Lung (tissue), 17 donors: ENCODE measurements at places on chromosomes 16 and 17. TPM values are rescaled to one million over a fixed set of nuclear protein-coding genes. Genes with fewer than 3 reads are reported as not detected.

DNA sequence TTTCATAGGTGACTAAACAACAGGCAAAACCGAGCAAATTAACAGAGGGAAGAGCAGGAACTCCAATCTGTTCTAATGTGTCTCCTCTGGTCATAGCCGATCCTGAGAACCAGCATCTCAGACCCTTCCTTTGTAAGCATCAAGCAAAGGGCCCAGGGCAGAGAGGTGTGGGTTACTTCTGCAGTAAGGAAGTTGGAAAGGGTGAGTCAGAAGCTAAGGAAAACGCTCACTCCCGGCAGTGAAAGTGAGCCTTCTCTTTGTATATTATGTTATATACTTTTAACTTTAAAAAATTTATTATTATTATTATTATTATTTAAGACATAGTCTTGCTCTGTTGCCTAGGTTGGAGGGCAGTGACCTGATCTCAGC is 77.7 kb downstream of the MRM3 start:
- no peaks in the 10 kb centered on the region for H3K27me3 ChIP-seq
- peaks cover 6% of the 10 kb centered on the region for H3K36me3 ChIP-seq
- DNase-seq = no peak
- H3K27ac ChIP-seq = no peak overlapping the region

DNA sequence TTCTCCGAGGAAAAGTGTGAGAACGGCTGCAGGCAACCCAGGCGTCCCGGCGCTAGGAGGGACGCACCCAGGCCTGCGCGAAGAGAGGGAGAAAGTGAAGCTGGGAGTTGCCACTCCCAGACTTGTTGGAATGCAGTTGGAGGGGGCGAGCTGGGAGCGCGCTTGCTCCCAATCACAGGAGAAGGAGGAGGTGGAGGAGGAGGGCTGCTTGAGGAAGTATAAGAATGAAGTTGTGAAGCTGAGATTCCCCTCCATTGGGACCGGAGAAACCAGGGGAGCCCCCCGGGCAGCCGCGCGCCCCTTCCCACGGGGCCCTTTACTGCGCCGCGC is at the start of gene ERBB2:
Gene ERBB2 (plus strand): TSS at position 247 of the 330 bp plus-strand sequence. CDS start 175 bp downstream, outside the sequence.
- H3K36me3 ChIP-seq = peaks cover 2% of the 10 kb centered on the region
- peak within 1 kb of the TSS; percentile 76 for H3K4me3 ChIP-seq
- DNase-seq = peak; percentile 91
- H3K27me3 ChIP-seq = no peaks in the 10 kb centered on the region
- peak within 1 kb of the TSS; percentile 88 for H3K27ac ChIP-seq

- H3K4me1 ChIP-seq = no peaks in the 10 kb centered on the region
- no peaks in the 10 kb centered on the region for H3K27me3 ChIP-seq
- H3K27ac ChIP-seq = no peak overlapping the region
- DNase-seq = peak; percentile 44
- H3K36me3 ChIP-seq = no peaks in the 10 kb centered on the region
- no peak overlapping the region for H3K4me3 ChIP-seq
Observed at GRCh38 chr17:80585890-80586845, 41.5 kb downstream of the RPTOR start.

- peaks cover 9% of the 10 kb centered on the region for H3K4me1 ChIP-seq
- DNase-seq = no peak
- H3K4me3 ChIP-seq = no peak overlapping the region
Observed at GRCh38 chr16:89346869-89347268, 129.4 kb downstream of the ZNF778 start.

GRCh38 chr17:77593081-77593480 is 365.4 kb upstream of the TNRC6C start:
- no peak overlapping the region for H3K4me3 ChIP-seq
- H3K27me3 ChIP-seq = no peaks in the 10 kb centered on the region
- H3K36me3 ChIP-seq = no peaks in the 10 kb centered on the region

DNA sequence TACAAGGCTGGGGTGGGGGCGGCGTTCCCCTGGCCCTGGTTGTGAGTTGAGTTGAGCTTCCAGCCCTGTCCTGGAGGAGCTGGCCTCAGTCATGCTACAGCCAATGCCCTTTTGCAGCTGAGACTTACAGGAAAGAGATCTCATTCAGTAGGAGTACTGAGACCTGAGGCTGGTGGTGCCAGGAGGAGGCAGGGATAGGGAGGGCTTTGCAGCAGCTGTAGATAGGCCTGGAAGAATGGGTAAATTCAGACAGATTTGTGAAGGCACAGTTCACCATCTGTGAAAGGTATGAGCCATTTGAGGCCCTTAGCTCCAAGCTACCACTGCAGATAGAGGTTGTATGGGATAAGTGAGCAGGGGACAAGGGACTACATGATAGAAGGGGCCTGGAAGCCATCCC is 5.6 kb downstream of the STX4 start:
- no peak for DNase-seq
- H3K4me3 ChIP-seq = no peak overlapping the region
- peaks cover 52% of the 10 kb centered on the region for H3K36me3 ChIP-seq
- no peaks in the 10 kb centered on the region for H3K4me1 ChIP-seq
- no peaks in the 10 kb centered on the region for H3K27me3 ChIP-seq

GRCh38 chr16:66226762-66227161 is 139.7 kb upstream of the CDH5 start:
- peaks cover 10% of the 10 kb centered on the region for H3K4me1 ChIP-seq
- H3K36me3 ChIP-seq = no peaks in the 10 kb centered on the region
- no peak for DNase-seq
- no peaks in the 10 kb centered on the region for H3K27me3 ChIP-seq
- H3K27ac ChIP-seq = no peak overlapping the region
- H3K4me3 ChIP-seq = no peak overlapping the region

DNA sequence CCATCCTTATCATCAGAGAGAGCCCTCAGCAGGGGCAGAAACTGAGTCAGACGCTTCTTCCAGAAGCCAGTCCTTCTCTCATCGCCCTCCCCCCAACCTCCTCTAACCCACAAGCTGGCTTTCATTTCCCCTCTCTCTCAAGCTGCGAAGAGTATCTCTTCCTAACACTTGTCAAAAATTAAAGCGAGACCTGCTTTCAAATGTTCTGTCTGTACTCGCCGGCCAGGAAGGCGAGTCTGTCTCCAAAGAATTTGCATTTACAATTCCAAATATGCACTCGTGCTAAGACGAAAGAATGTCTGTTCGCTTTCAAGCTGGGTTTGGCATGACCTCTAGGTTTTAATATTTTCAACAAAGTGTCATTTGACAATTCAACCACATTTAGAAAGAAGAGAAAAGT is 140.4 kb downstream of the RGS9 start:
- H3K36me3 ChIP-seq = no peaks in the 10 kb centered on the region
- H3K4me3 ChIP-seq = no peak overlapping the region
- no peaks in the 10 kb centered on the region for H3K4me1 ChIP-seq
- no peaks in the 10 kb centered on the region for H3K27me3 ChIP-seq

DNA sequence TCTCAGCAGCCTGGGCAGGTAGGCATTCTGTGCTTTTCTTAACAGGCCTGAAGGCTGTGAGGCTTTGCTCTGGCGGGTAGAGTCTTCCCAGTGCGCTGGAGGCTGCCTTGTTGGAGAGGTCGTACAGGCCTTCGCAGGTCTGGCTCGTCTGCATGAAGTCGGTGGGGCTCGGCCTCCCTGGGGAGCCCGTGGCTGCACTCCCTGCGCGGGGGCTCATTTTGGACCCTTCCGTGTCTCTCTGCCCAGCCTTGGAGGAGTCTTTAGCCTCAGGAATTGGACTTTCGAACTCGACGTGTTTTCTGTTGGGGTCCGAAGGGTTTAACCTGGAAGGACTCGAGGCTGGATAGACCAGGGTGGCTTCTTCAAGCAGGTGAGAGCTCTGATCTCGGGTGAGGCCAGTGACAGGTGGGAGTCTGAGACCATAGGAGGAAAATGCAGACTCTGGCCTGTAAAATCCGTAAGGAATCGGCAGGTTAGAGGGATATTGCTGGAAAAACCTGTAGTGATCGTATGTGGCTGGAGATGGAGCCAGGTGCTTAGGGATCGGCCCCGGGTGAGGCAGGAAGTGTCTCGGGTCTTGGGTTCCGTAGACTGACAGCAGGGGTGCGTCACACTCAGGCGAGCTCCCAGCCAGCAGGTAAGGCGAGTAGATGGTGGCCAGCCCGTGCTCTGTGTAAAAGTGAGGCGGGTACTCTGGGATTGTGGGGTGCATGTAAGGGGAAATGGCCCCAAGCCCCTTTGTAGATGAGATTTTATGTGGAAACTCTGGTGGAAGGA is 8.6 kb downstream of the ZNF750 start:
- no peak for DNase-seq
- no peaks in the 10 kb centered on the region for H3K4me1 ChIP-seq
- no peak overlapping the region for H3K27ac ChIP-seq
- no peaks in the 10 kb centered on the region for H3K27me3 ChIP-seq
- H3K36me3 ChIP-seq = no peaks in the 10 kb centered on the region

DNA sequence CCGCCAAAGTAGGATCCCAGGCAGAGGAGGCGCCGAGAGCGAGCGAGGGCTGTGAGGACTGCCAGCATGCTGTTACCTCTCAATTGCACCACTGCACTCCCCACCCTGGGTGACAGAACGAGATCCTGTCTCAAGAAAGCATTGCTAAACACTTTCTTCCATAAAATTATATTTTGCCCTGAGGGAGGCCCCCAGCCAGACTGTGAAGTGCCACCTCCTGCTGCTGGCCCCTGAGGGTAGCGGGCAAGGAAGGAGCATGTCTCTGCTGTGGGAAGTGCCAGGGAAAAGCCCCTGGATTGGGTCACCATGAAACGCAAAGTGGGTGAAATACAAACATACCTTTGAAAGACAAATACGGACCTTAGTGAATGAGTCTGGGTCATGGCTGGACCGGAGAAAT is 78.0 kb upstream of the AMZ2 start:
- no peak overlapping the region for H3K4me3 ChIP-seq
- no peaks in the 10 kb centered on the region for H3K27me3 ChIP-seq
- no peak for DNase-seq
- H3K4me1 ChIP-seq = no peaks in the 10 kb centered on the region
- H3K36me3 ChIP-seq = no peaks in the 10 kb centered on the region

The DLX4 gene
- 2.2 TPM for total RNA-seq

The NHLRC4 gene
- 8.6 TPM for total RNA-seq

The CACNG4 gene
- total RNA-seq = 5.4 TPM
